ENCODE measurements at places on chromosomes 13 and 19.

DNA sequence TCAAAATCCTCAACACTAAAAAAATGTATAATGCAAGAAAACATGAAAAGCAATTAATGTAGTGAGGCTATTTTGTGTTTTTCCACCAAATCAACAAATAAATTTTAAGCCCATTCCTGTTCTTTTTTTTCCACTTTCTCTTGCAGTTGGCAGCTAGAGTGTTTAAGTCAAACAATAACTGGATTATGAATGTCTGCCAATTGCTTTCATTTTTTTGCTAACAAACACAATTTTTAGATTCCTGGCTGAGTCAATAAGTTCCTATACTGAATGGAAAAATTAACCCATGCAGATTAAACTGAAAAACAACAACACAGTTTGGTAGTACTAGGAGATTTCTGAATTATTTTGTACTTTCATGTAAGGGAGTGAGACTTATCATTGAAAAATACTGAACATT is 232.4 kb downstream of the SLITRK5 start:
- DNase-seq: no peak

- DNase-seq: no peak
Observed at GRCh38 chr19:21256722-21257121, 72.5 kb downstream of the ZNF708 start.

GRCh38 chr13:26230703-26231102 is 8.6 kb upstream of the RNF6 start:
- DNase-seq: no peak

DNA sequence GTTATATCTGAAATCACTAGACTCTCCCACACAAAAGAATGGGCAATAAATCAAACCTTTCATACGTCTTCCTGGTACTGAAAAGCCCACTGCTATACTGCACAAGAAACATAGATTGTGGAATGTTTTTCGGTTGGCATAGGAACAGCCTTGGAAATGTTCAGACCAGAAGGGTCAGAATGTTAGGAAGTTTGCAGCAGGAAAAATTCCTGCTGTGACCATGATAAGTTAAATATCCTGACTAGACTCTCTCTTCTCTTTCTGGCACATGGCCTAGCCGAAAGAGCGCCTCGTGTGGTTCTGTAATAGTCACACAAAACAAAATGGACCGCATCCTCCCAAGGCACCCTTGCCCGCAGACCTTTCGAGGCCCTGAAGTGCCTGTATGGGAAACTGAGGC is 427.2 kb downstream of the COG6 start:
- no peak for DNase-seq

DNA sequence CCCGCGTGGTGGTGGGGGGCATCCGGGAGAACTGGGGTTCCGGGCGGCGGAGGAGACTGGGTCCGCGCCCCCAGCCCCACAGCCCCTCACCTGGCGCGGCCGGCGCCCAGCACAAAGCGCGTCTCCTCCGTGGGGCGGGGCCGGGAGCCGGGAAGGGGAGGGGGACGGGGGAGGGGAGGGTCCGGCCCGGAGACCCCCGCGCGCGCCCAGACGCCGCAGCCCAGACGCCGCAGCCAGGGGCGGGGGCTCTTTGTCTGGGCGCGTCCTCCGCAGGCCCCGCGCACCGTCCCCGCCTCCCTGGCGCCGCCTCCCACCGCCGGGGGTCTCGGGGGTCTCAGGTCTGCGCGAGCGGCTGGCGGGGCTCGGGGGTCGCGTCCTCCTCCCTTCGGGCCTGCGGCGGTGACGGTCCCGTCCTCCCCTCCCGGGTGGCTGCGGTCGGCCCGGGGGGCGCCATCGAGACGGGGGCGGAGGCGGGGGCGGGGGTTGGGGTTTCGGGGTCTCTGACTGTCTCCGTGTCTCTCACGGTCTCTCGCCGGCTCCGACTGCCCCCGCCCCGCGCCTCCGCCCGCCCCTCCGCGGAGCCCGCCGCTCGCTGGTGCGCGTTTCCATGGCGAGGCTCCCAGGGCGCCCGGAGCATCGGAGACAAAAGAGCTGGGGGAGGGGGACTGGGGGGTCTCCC is at the start of gene PLPPR3:
TSS of gene PLPPR3 (minus strand) at position 131 of the 679 bp plus-strand sequence. CDS start 396 bp downstream, outside the sequence.
- DNase-seq: no peak
